ENCODE measurements at places on chromosomes 6 and 20. TPM values are rescaled to one million over a fixed set of nuclear protein-coding genes. Genes with fewer than 3 reads are reported as not detected.

- no peaks in the 10 kb centered on the region for H3K4me1 ChIP-seq
- H3K4me3 ChIP-seq = no peak overlapping the region
- no peak overlapping the region for H3K27ac ChIP-seq
- no peaks in the 10 kb centered on the region for H3K27me3 ChIP-seq
Observed at GRCh38 chr6:134614606-134615485, 296.9 kb upstream of the SGK1 start.

- no peaks in the 10 kb centered on the region for H3K4me1 ChIP-seq
- no peak overlapping the region for H3K4me3 ChIP-seq
- no peak for DNase-seq
- H3K36me3 ChIP-seq = no peaks in the 10 kb centered on the region
- H3K27ac ChIP-seq = no peak overlapping the region
Observed at GRCh38 chr6:97963193-97963592, 680.2 kb upstream of the MMS22L start.

The CYP39A1 gene
- total RNA-seq = 7.0 TPM

The DCDC2 gene
- not detected for total RNA-seq

The MYB gene
- total RNA-seq = 0.58 TPM

- no peaks in the 10 kb centered on the region for H3K27me3 ChIP-seq
- no peak overlapping the region for H3K4me3 ChIP-seq
- H3K4me1 ChIP-seq = no peaks in the 10 kb centered on the region
- H3K27ac ChIP-seq = no peak overlapping the region
- no peak for DNase-seq
Observed at GRCh38 chr20:29741894-29742698, 1515.4 kb upstream of the DEFB115 start.

The ENPP5 gene
- total RNA-seq = 3.8 TPM

DNA sequence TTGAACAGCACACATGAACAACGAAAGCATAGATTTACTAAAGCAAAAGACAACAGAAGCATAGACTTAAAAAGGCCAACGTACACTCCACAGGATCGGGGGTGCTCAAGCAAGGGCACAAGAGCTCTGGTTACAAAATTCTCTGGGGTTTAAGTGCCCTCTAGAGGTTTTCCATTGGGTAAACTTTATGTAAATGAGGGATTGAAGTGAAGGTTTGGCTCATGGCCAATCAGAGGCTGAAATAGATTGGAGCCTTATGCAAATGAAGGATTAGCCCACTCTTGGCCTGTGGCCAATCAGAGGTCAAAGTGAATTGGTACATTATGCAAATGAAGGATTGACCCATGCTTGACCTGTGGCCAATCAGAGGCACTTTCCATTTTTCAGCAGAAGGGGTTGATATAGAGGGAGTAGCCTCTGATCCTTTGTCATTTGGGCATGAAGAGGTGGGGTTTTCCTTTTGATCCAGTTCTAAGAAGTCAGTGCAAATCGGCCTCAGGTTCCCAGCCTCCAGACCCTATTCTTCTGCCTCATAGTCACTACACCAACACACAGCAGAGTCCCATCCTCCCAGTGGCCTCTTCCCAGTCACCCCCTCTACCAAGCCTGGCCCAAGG lies 244.9 kb downstream of the THBS2 start:
- H3K27ac ChIP-seq = no peak overlapping the region
- no peak overlapping the region for H3K4me3 ChIP-seq
- no peaks in the 10 kb centered on the region for H3K36me3 ChIP-seq
- DNase-seq = peak; percentile 42

The KCNQ5 gene
- total RNA-seq = 1.6 TPM

DNA sequence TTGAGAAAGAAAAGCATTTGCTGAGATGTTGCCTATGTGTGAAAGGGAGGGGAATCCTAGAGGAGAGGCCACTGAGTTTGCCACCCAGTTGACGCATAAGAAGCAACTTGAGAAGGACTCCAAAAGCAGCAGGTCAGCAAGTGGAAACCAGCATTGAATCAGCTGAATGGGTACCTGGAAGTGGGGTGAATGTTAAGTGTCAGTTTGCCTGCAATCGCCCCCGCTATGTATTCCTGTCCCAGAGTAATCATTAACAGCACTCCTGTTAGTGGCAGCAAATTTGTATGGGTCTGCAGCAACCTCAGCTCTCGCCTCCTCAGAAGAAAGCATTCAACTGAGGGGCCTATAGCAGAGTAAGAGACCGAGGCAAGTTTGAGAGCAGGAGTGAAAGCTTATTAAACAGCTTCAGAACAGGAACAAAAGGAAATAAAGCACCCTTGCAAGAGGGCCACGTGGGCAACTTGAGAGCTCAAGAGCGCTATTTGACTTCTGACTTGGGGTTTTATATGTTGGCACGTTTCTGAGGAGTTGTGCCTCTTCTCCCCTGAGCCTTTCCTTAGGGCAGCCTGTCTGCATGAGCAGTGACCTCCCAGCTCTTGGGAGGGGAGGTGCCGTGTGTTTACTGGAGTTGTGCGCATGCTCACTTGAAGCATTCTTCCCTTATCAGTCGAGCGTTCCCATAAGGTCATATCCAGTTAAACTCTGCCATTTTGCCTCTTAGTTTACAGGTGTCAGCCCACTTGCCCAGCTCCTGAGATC lies 122.6 kb upstream of the PHACTR1 start:
- H3K27ac ChIP-seq = no peak overlapping the region
- no peaks in the 10 kb centered on the region for H3K27me3 ChIP-seq
- no peak for DNase-seq
- H3K4me3 ChIP-seq = no peak overlapping the region

DNA sequence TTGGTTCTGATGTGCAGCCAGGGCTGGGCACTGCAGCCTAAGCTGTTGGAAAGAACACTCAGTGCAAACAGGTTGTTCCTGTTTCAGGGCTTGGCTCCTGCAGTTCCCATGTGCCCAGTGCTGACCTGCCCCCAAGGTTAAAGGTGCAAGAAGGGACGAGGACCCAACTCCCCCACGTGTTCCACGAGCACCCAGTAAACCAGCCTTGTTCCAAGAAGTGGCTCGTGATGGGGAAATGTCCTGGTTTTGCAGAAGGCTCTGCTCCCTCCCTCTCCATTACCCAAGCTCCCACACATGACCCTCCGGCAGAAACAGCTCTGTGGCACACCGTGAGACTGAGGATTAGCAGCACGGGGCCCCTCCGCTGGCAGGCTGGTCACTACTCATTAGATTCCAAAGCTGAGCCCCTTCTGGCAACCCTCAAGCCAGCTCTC lies 9.4 kb downstream of the ACSS1 start:
- H3K36me3 ChIP-seq = peaks cover 20% of the 10 kb centered on the region
- H3K27ac ChIP-seq = peak overlapping the region; percentile 98
- H3K4me1 ChIP-seq = peaks cover 98% of the 10 kb centered on the region
- no peak for DNase-seq

DNA sequence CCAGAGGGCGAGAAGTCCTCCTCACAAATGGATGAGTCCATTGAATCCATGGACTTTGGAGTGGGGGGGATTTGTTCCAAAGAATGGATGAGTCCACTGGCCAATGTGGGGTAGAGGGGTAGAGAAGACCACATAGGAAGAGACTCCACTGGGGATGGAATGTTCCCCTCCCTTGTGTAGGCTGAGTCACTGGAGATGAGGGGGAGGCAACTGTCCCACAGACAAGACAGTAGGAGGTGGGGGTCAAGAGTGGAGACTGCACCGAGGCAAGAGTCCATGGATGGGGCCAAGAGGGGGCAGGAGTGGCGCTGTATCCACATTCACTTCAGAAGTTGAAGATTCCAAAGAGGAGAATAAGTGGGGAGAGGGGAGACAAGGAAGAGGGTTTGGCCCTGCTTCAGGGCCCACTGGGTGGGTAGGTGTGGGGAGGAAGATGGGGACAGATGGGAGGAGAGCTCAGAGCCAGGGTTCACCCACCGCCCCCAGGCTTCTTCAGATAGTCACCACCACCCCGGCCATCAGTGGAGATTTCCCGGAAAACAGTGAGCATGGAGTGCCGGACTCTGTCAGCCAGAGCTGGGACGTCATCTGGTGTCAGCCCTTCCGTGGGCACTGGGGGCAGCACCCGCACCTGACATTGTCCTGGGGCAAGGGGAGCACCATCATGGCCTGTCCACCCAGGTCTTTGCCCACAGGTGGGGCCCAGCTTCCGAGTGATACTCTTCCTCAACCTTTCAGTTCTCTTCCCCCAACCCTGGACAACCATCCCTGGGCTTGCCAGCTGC lies 4.6 kb downstream of the EGFL8 start:
- peak overlapping the region; percentile 50 for H3K27ac ChIP-seq
- H3K36me3 ChIP-seq = peaks cover 74% of the 10 kb centered on the region
- peaks cover 27% of the 10 kb centered on the region for H3K4me1 ChIP-seq
- no peak overlapping the region for H3K4me3 ChIP-seq

GRCh38 chr20:25299806-25300205 lies 51.9 kb downstream of the PYGB start:
- peaks cover 6% of the 10 kb centered on the region for H3K36me3 ChIP-seq
- DNase-seq = no peak
- H3K4me1 ChIP-seq = peaks cover 18% of the 10 kb centered on the region
- no peak overlapping the region for H3K4me3 ChIP-seq

GRCh38 chr6:96563853-96564252 lies 925 bp downstream of the FHL5 start:
- no peaks in the 10 kb centered on the region for H3K27me3 ChIP-seq
- DNase-seq = no peak
- no peak overlapping the region for H3K27ac ChIP-seq
- no peaks in the 10 kb centered on the region for H3K4me1 ChIP-seq
- no peaks in the 10 kb centered on the region for H3K36me3 ChIP-seq

The REM1 gene
- 3.7 TPM for total RNA-seq

DNA sequence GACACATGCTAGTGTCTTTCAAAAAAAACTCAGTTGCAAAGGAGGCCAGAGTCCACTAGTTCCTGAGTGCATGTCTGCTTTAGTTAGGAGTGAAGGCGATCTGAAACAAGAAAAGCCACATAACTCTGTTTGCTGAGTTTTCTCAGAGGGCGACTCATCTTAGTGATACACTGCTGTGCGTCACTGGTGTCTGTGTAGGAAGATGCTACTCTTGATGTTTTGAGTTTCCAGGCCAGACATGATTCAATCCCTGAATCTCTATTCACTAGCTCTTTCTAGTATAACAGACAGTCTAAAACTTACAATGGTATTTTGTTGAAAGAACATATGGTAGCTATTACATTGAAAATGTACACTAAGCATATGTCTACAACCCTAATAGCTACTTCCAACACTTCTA lies 60.9 kb downstream of the GFRAL start:
- no peak overlapping the region for H3K27ac ChIP-seq
- H3K27me3 ChIP-seq = no peaks in the 10 kb centered on the region
- H3K4me1 ChIP-seq = no peaks in the 10 kb centered on the region

DNA sequence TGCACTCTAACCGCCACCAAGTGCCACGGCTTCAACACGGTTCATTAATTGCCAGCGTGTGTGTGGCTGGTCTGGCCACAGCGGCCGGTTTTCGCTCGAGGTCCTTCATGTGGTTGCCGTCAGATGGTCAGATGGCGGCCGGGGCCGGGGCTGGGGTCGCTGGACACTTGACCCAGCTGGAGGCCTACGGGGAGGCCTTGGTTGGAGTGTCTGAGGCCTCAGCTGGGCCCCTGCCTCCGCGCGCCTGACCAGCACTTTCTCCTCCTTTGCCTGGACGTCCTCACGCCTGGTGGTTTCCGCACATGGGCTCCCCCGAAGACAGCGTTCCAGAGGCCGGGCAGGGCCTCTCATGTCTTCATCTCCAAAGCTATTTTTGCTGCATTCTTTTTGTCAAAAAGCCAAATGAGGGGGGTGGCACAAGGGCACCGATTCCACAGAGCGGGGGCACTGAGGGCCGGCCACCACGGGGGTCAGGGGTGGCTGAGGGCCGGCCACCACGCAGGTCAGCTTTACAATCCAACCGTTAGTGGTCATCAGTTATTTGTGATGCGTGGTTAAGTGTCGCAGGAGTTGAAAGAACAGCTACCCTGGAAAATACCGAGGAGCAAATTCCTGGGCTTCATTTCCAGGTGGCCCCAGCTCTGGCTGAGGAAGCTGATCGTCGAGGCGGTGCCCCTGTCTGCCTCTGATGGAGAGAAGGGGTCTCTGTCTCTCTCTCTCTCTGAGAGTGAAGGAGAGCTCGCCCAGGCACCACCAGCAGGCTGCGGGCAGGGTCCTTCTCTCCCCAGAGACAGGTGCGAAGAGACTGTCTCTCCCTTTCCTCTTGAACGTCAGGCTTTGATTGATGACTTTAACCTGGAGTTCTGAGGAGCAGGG lies 50.5 kb upstream of the FRMD1 start:
- H3K36me3 ChIP-seq = no peaks in the 10 kb centered on the region
- H3K4me1 ChIP-seq = peaks cover 11% of the 10 kb centered on the region
- H3K27ac ChIP-seq = no peak overlapping the region
- no peaks in the 10 kb centered on the region for H3K27me3 ChIP-seq

GRCh38 chr20:49706630-49707091 lies 7.0 kb downstream of the B4GALT5 start:
- peak overlapping the region; percentile 61 for H3K27ac ChIP-seq
- H3K4me3 ChIP-seq = no peak overlapping the region
- no peaks in the 10 kb centered on the region for H3K27me3 ChIP-seq
- H3K36me3 ChIP-seq = no peaks in the 10 kb centered on the region

- peaks cover 5% of the 10 kb centered on the region for H3K36me3 ChIP-seq
- H3K27ac ChIP-seq = no peak overlapping the region
- no peaks in the 10 kb centered on the region for H3K4me1 ChIP-seq
- no peak for DNase-seq
- no peaks in the 10 kb centered on the region for H3K27me3 ChIP-seq
Observed at GRCh38 chr6:126127659-126128058, 141.3 kb downstream of the TRMT11 start.

The SSTR4 gene
- not detected for total RNA-seq

- no peak overlapping the region for H3K4me3 ChIP-seq
- no peak overlapping the region for H3K27ac ChIP-seq
- no peak for DNase-seq
- no peaks in the 10 kb centered on the region for H3K36me3 ChIP-seq
- H3K27me3 ChIP-seq = no peaks in the 10 kb centered on the region
Observed at GRCh38 chr6:120587381-120587780, 746.9 kb downstream of the TBC1D32 start.

DNA sequence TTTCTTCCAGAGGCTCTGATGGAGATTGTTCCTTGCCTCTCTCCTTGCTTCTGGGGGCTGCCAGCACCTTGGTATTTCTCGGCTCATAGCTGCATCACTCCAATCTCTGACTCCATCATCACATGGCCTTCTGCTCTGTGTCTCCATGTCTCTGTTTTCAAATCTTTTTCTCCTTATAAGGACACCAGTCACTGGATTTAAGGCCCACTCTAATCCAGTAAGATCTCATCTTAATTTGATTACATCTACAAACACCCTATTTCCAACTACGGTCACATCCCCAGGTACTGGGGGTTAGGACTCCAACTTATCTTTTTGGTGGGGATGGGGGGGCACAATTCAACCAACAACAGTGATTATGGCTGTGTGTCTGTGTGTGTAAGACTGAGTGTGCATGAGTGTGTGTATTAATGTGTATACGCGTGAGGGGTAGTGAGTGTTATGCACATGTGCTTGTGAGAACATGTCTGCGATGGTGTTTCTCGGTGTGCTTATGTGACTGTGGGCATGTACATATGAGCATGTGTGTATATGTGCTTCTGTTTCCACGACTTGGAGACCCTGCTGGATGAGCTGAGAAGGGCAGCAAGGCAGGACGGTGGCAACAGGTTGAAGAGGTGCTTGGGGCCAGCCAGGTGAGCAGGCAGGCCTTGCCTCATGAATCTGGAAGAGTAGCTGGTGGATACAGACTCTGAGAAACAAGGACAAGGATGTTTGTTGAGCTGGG lies 130.5 kb downstream of the MRPL14 start:
- H3K4me1 ChIP-seq = peaks cover 14% of the 10 kb centered on the region
- H3K36me3 ChIP-seq = no peaks in the 10 kb centered on the region
- no peak overlapping the region for H3K4me3 ChIP-seq
- H3K27ac ChIP-seq = peak overlapping the region; percentile 76
- no peak for DNase-seq
- H3K27me3 ChIP-seq = no peaks in the 10 kb centered on the region

GRCh38 chr6:67952121-67952520 lies 683.0 kb upstream of the ADGRB3 start:
- H3K27me3 ChIP-seq = no peaks in the 10 kb centered on the region
- no peaks in the 10 kb centered on the region for H3K36me3 ChIP-seq
- no peak overlapping the region for H3K4me3 ChIP-seq

The CST4 gene
- not detected for total RNA-seq
